ENCODE measurements at places on chromosomes 5 and 9.

DNA sequence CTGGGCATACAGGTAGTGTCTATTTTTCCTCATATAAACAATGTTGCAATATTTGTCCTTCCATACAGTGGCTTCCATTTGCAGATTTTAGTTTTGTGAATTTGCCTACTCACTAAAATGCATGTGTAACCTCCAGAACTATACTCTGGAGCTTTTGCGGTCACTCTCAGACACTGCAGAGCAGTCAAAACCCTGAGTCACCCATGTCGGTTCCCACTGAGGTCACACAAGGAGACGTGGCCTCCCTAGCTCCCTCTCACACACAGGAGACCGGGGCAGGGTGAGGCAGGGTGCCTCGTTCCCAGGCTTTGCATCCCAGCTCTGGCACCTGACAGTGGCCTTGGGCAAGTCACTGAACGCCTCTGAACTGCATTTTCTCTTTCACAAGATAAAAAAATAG lies 55.5 kb upstream of the ZNF354A start:
- no peak for DNase-seq

- no peak for DNase-seq
Observed at GRCh38 chr5:108521841-108522506, 140.1 kb upstream of the FBXL17 start.

- DNase-seq, result no peak
Observed at GRCh38 chr9:111936391-111936790, 39.8 kb downstream of the UGCG start.

DNA sequence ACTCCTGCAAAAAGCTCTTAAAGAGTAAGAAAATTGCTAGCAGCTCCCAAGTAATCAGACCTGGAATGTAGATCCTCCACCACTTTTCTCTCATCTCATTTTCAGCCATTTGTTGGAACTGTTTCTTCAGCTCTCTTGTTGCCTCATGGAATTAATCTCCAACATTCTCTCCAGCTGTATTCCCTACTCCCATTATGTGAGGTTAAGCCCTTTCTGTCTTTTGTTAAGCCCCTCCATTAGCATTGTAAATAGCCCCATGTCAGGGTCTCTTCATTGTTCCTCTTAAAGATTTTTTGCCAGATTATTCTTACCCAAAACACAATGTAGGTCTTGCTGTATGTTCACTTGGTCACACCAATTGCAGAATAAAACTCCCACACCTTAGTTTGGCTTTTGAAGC lies 119.8 kb downstream of the PLPPR1 start:
- no peak for DNase-seq

DNA sequence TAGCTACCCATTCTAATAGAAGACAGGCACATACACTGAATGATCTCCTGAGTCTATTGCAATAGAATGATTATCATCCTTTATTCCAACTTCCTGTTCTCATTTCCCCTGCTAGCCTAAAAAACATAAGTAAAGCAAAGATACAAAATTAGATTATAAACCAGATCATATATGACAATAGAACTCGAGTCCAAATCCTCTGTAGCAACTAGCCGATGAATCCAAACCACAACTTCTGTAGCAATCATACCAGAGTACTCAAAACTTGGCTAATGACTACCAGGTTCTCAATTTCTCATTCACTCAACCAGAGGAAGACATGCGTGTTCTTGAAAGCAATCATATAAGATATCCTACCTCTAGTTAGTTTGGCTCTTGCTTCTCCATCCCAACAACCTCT lies 622.1 kb downstream of the PSAT1 start:
- no peak for DNase-seq

DNA sequence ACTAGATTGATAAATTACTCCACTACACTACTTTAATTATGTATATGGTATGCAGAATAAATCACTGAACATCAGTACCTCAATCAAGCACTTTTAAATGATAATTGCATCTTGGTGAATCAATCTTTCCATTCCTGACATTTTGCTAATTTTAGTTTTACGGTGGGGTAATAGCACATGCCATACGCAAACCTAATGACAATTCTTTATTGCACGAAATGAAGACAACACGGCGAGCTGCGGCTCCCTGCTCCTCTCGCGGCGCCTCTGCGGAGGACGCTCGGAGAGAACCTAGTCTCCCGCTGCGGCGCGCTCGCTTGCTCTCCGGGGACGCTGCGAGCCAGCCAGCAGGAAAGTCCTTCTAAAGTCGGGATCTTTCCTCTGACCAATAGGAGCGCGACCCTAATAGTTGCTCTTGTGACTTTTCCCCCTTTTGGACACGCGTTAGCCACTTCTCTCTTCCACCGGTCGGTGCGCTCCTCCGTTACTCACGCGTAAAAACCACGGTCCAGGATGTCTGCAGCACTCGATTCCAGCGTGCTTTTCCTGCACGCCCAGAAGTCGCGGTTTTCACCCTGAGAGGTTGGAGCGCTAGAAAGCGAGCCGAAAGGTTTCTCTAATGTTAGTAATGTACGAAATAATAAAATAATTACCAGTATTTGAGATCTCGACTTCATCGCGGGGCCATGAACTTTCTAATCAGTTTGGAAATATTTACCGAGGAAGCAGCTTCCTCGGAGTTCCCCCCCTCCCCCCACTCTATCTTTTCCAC lies 1.0 kb upstream of the MEF2C start:
- peak; percentile 4 for DNase-seq

Data from esophagus squamous epithelium (tissue), 5 donors.